ENCODE measurements at places on chromosomes 16 and 17.

DNA sequence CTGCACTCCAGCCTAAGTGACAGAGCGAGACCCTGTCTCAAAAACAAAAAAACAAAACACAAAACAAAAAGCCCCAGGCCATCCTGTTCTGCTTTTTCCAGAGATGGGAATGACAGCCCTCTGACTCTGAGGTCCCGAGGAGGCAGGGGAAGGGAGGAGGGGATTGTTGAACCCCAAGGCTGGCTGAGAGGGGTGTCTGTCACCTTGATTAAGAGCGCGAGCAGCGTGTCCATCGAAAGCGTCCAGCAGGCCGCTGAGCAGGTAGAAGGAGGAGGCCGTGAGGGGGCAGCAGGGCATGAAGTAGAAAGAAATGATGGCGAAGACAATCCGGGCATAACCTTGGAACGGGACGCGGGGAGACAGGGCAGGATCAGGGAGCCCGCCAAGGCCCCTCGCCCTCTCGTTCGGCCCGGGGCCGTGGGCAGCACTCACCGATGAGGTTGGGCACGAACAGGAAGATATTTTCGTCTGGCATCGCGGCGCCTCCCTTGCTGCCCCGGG is 593 bp downstream of the CDIPT start:
- no peak for DNase-seq

- no peak for DNase-seq
Observed at GRCh38 chr16:75326333-75326732, 74.9 kb upstream of the BCAR1 start.

GRCh38 chr16:54821731-54822130 is 108.9 kb upstream of the IRX5 start:
- DNase-seq = no peak

DNA sequence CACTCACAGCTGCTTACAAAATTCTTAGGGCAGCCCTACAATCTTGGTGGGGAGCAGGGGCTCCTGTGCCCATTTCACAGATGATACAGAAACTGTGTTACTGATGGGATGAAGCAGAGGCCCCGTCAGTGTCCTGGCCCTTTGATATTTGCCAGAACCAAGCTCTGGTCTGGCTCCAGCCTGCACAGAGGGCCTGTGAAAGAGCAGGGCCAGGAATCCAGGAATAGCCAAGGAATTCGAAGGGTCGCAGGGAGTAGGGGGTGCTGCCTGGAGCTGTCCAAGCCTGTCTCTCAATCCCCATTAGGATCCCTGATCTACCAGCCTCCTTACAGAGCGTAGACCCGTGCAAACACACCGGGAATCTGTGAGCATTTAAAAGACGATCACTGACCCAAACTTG is 86.3 kb upstream of the RCVRN start:
- no peak for DNase-seq

GRCh38 chr16:85556456-85557082 is 56.6 kb upstream of the GSE1 start:
- no peak for DNase-seq

DNA sequence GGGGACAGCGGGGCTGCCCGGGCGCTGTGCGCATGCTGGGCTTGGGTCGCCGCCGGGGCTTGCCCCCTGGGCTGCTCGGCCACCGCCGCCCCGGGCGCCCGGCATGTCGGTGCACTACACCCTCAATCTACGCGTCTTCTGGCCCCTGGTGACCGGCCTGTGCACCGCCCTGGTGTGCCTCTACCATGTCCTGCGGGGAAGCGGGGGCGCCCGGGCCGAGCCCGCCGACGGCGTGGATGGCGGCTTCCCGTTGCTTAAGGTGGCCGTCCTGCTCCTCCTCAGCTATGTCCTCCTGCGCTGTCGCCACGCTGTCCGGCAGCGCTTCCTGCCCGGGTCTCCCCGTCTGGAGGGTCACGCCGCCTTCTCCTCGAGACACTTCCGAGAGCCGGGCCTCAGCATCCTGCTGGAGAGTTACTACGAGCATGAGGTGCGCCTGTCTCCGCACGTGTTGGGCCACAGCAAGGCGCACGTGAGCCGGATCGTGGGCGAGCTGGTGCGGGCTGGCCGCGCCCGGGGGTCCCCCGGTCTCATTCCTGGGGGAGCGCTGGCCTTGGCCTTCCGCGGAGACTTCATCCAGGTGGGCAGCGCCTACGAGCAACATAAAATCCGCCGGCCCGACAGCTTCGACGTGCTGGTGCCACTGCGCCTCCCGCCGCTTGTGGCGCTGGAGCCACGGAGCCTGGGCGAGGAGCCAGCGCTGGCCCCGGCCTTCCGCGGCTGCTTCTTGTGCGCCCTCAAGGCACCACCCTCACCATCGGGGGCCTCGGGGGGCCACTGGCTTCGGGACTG is 789 bp downstream of the ITPRIPL2 start:
- DNase-seq = no peak

DNA sequence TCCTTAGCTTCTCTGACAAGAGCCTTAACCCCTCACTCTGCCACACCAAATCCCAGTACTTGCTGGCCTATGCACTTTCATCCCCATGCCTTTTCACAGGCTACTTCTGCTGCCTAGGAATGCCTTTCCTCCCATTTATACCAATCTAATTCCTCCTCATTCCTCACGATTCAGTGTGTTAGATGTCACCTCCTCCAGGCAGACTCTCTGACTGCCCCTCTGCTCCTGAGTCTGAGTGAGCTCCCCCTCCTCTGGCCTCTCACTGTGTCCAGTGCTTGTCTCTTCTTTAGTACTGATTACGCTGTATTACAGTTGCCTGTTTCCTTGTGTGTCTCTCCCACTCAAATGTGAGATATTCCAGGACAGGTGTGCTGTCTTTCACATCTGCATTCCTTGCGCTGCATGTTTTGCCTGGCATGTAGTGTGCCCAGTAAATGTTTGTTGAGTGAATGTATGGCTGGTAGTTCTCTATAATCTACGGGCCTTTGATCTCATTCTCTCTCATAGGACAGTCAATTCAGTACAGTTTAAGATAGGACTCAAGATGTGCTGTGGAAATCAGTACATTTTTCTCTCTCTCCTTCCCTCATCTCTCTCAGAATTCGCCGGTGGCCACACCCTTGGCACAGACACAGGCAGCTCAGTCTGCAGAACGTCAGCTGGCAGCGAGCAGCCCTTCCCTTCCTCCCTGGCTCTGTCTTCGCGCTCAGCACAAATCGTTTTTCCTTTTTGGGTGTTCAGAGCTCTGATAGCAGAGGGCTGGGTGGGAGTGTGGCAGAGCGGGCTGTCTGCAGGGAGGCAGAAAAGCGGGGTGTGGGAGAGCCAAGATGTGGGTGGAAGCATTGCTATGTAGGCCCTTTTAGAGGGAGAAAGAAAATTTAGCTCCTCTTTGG is 18.5 kb downstream of the ARL4D start:
- DNase-seq = no peak

GRCh38 chr17:76326306-76326705 is 18.2 kb upstream of the QRICH2 start:
- DNase-seq = no peak

DNA sequence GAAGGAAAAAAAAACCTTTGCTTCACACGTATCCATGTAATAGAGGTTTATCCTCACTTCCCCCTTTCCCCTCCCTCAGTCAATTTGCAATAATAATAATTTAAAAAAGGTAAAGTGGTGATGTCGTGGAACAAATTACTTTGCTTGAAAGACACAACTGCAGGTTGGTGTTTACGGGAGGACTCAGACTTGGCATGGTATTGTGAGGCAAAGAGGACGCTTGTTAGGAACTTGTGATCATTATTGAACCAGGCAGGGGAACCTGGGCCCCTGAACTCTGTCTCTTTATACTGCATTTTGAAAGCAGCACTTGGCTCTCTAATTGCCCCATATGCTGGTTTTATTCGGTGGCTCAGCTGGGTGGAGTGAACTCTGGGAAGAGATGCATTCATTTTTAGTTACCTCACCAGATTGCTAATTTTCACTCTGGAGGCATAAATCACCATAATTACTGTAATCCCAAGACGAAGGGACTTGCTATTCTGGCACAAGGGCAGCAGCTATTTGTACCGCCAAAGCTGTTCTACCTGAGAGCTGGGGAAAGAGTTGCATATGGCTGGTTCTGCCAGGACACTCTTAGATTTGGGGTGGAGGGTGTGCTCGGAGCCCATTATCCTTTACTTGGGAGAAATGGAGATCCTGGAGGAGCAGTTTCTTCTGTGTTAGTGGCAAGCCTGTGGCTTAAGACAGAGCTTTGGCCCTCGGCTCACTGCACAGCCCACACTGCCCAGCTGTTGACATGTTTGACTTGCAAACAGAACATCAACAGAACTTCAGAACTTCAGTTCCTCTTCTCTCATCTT is 5.7 kb upstream of the DHX8 start:
- no peak for DNase-seq

DNA sequence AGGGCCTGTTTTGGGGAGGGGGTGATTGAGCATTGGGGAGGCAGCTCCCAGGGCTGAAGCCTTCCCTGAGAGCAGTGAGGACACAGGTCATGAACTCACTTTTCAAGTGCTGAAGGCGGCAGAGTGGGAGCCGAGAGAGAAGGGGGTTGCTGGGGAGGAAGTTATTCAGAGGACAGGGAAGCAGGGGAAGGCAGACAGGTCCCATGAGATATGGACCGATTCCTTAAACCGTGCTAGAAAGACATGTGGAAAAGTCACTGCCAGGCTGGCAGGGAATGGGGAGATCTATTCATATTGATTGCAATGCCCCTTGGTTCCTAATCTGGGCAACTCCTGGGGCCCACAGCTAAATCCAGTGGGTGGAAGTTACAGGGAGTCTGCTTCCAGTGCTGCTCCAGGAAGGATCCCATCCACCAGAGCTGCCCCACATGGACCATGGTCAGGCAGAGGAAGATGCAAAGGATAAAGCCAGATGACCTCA is 1.1 kb downstream of the CCL4 start:
- DNase-seq = no peak

DNA sequence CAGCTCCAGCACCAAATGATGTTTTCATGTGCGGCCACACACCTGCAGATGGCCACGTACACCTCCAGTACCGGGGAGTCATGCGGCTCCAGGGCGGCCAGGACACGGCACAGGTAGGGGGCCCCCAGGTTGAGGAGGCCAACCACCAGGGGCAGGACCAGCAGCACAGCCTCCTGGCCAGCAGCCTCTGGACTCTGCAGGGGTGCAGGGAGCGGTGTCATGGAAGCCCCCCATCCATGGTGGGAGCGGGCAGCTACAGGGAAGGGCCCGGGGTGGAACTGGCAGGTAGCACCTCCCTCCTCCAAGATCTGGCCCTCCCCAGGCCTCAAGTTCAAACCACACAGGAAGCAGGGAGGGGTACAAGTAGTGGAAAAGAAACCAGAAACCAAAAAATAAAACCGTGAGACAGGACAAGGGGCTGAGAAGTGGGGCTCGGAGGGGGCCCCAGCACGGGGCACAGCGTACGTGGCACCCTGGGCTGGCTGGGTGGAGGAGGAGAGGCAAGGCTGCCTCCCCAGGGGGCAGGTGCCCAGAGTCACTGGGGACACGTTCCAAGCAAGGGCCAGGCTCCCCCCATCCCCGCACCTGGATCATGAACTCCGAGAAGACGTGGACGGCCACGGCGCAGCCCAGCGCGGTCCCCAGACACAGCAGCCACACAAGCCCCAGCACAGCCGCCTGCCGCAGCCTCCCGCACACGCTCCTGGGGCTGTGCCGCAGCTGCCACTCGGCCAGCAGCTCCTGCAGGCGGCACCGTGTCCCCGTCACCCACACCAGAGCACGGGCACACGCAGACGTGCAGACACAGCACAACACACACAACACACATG is 7.4 kb downstream of the TMC6 start:
- no peak for DNase-seq

DNA sequence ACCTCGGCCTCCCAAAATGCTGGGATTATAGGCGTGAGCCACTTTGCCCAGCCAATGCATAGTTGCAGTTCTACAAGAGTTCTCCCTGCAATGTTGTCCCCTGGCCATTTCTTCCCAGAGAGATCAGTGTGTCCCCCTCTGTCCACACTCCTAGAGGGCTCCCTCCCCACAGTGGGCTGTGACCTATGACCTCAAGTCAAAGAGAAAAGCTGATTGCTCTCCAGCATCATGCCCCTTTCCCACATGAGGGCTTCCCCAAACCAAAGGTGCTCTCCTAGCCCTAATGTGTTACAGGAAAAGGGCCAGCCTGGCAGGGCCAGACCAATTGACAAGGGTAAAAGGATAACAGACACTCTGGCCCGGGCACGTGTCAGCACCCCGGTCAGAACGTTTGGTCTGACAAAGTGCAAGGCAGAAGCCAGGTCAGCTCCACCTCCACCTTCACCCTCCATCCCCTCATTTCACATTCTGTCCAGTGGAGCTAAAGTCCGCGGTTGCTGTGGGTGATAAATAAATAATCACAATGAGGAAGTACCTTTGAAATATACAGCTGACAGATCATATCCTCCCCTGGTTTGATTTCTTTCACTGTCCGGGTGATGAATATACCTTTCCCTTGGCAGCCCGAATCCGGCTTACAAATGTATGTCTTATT is 17.8 kb downstream of the TTLL6 start:
- no peak for DNase-seq

DNA sequence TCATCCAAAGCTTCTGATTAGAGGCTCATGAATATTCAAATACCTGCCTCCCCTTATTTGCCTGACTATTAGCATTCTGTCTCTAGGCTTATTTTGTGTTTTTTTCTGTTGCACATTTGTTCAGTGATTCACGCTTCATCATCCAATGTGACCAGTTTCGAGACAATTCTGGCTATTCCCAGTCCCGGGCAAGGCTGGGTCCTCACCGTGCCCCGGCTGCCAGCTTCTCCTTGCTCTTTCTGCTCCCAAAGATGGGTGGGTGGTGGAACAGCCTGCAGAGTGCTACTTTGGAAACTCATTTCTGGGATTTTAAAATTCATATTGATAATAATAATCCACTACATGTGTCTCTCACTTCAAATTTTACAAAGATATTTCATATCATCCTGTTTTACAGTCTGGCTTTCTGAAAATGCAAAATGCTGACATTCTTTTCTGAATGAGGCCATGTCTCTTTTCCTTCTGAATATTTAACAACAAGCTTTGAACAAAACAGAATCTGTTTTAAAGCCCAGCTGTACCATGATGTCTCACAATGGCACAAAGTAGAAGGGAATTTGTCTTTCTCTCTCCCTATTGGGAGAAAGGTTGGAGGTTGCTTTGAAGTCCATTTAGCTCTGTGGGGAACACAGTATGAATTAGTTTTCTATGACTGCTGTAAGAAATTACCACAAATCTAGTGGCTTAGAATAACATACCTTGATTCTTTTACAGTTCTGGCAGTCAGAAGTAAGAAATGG is 116.9 kb upstream of the CDH13 start:
- no peak for DNase-seq

- DNase-seq = no peak
Observed at GRCh38 chr16:1887711-1888354, 15.9 kb upstream of the MEIOB start.

DNA sequence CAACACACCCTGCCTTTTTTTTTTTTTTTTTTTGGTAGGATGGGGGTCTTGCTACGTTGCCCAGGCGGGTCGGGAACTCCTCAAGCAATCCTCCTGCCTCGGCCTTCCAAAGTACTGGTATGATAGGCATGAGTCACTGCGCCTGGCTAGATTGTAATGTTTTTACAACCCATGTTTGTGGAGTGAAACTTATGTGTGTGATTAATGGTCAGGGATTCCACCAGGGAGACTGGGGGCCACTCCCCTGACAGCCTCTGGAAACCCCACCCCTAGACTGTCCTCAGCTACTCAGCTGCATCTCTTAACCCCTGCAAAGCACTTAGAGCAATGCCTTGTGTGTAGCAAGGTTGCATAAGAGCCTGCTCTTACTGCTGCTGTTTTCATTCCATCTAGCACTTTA is 220.5 kb downstream of the PARN start:
- DNase-seq = peak; percentile 77

GRCh38 chr17:50914505-50915063 is 48.4 kb upstream of the TOB1 start:
- DNase-seq = no peak

GRCh38 chr16:79836144-79836543 is 235.6 kb upstream of the MAF start:
- no peak for DNase-seq

Measured in HS-27A (cell line).